ENCODE measurements at places on chromosomes 1 and 21.

DNA sequence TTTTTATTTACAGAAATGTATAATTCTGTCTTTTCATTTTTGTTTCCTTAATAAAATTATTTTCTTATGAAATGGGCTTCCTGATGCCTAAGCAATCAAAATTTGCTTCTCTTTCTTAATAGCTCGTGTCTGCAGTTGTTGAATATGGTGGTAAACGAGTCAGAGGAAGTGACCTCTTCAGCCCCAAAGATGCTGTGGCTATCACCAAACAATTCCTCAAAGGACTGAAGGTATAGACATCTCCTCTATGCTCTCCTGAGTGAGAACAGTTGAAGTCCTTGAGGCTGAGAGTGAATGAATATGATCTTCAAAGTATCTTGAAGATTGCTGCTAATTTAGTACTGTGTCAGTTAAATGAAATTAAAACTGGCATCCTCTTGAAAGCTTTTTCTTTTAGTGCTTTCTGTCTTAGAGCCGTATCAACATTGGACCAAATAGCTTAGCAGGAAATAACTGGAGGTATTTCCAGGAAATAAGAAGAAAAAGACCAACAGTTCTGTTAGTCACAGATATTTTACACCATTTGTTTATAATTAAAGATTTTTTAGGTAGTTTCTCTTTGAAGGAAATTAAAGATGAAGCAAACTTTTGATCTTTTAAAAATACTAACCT lies 24.7 kb downstream of the VPS45 start:
- no peak for DNase-seq

- DNase-seq, result no peak
Observed at GRCh38 chr1:14506471-14507255, 91.8 kb upstream of the KAZN start.

DNA sequence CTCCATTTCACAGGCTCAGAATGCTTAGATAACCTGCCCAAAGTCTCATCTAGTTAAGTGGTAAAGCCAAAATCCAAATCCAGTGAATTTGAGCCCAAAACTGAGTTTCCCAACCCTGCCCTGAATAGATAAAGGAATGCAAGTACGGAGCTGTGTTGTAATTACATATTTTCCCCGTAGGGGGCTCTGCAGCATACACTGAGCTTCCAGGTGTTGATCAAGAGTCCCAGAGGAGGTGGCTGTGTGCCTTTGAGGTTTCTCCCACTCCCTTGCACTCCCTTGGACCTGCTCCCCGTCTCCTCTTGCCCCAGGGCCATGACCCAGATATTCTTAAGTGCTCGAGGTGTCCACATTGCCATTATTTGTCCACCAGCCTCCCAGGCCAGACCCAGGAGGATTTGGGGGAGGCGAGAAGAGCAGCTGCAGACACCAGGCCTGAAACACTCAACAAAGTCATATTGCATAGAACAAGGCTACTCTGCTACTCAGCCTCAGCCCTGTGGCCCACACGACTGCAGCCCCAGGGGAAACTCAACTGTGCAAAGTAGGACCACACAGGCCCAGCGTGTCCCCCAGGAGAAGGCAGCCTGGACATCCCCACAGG lies 18.4 kb upstream of the LY9 start:
- peak; percentile 64 for DNase-seq

GRCh38 chr21:42850866-42851391 lies 28.4 kb downstream of the WDR4 start:
- DNase-seq, result peak; percentile 46

DNA sequence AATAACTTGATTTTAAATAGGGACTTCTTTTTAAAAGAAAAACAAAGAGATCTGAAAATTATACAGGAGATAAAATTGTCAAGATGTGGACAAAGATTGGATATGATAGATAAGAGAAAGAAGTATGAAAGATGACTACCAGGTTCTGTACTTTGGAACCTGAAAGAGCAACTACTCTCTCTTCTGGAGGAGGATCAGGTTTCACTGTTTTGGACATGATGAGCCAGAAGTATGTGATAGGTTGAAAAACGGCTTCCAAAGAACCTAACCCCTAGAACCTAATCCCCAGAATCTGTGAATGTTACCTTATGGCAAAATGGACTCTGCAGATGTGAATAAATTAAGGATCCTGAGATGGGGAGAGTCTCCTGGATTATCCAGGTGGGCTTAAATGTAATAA lies 26.2 kb downstream of the RSBN1 start:
- no peak for DNase-seq

GRCh38 chr1:112704934-112705627 lies 1.8 kb downstream of the RHOC start:
- peak; percentile 84 for DNase-seq

- no peak for DNase-seq
Observed at GRCh38 chr1:150021191-150021694, 10.7 kb upstream of the OTUD7B start.

GRCh38 chr1:83509301-83509781 lies 489.6 kb downstream of the TTLL7 start:
- no peak for DNase-seq

DNA sequence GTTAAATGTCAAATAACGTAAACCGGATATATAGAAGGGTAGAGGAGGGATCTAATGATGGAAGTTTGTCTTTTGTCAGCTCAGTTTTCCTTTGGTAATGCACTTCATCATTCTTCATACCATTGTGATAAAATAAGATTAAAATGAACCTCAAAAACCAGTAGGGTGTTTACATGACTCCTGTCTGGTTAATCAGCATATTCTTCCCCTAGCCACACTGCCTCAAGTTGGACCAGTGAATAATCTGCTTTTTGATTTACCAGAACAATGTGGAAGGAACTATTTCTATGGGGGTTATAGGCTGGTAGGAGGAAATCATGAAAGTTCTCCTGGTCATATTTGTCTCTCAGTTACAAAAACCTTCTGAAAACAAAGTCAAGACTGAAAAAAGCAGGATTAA lies 634.7 kb downstream of the NCAM2 start:
- DNase-seq, result no peak

DNA sequence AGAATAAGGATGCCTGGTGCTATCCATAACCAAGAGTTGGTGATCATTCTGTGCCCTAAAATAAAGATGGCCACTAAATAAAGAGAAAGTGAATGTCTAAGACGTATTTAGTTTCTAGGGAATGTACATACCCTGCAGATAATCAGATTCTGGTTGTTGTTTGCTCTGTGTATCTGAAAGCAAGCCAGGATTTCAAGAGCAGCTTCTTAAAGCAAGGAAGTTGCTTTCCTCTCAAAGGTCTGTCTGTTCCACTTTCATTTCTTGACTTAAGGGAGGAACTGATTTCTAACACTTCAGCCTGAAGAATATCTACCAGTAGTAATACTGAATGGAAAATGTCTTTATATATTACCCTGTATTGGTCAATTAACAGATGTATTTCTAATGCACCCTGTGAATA lies 88.8 kb downstream of the KIF1B start:
- no peak for DNase-seq

- DNase-seq, result no peak
Observed at GRCh38 chr1:64896551-64896950, 69.8 kb downstream of the JAK1 start.

DNA sequence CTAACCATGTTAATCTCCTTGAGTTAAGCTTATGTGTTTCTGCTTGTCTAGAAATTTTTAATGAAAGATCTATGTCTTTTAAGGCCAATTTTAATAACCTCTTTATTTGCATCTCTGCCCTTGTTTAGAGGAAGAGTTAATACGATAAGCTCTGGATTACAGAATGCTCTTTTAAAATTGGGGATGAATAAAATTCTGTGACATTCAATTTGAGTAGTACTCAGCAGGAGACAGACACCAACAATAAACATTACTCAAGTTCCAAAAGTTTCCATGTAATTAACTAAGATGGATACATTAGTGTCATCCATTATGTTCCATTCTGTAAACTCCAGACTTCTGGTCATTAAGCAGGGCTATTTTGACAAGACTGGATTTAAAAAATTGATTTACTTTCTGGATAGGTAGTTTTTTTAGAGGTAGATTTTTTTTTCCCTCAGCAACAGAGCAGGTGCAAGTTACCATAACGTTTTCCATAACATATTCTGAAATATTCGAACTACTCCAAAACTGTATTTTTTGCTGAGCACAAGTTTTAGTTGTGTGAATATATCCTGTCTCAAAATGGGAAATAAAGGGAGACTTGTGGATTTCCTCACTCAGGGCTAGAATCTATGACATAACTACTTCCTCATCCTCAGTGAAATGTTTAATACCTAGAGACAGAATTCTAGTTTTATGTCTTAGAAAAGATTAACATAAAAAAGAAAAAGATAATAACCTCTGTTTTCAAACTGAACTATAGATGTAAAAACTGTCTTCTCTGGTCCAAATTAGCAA lies 221.7 kb downstream of the NEGR1 start:
- no peak for DNase-seq

Measured in SK-MEL-5 (cell line).